ENCODE measurements at places on chromosomes 16 and 17.

- ATAC-seq = no peak
Measured at GRCh38 chr16:50152351-50152806, 727 bp upstream of the TENT4B start.

DNA sequence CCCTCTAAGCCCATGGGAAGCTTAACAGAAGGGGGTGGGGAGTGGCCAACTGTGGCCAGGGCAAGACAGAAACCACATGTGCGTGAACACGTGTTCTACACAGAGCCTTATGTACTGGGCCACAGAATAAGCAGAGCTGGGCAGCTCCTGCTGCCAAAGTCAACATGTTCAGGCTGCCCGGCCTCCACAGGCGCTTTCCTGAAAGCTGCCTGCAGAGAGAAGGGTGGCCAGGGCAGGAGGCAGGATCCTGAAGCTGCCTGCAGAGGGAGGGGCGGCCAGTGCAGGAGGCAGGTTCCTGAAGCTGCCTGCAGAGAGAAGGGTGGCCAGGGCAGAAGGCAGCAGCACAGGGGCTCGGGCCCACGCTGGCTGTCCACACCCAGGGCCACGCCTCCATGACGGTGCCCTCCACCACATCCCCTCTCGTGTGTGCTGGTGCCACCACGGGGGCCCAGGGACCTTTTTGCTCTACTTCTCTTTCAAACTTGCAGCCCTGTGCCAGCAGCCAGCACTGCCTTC is 79.5 kb downstream of the ANKRD11 start:
- peak; percentile 77 for ATAC-seq

DNA sequence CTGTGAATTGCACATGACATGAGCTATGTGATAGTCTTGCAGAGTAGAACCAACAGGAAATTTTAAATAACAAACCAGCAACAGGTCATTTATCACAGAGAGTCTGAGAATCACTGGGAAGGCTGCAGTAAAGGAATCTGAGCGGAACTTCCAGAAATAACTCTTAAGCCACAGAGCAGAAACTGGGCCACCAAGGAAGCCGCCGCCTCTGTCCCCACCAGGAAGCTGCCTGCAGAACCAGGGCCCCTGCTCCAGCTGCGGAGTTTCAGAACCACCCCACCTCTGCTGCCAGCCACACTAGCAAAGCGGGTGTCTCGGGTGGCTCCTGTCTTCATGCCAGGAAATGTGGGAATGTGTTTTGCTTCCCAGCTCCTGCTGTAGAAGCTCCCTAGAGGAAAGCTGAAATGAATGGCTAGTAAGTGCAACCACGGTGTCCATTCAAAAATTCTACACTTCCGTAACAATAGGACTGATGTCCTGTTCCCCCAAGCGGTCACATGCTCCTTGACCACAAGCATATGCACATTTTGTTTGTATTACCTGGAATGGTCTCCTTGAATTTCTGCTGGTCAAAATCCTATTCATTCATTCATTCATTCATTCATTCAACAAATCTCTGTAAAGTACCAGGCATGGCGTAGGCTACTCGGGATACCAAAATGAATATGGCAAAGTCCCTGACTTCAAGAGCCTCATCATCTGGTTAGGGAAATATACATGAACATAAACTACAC is 7.7 kb upstream of the ITPRIPL2 start:
- ATAC-seq = no peak

GRCh38 chr16:75044800-75045361 is 46.1 kb downstream of the ZNRF1 start:
- ATAC-seq = peak; percentile 76

DNA sequence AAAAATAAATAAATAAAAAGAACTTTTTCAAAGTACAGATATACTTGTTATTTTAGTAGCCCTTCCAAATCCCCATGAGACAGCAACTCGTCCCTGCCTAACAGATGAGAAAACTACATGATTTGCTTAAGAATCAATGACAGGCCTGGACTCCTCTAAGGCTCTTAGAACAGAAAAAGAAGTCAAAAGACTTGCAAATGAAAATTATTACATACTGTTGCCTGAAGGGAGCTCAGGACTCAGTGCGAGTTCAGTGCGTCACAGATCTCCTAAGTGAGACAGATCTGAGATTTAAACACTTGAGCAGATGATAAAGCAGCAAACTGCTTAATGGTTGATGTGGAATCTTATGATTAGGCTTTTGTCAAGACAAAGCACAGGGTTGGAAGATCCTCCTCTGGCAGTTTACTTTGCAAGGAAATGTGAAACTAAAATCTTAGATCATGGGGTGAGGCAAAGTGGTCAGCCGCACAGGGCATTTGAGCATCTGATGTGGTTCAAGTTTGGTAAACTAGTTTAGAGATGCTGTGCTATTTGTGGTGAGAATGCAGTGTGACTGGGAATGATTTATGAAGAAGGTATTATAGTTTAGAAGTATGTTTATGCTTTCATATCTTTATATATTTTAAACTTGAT is 138.1 kb downstream of the TRIM37 start:
- ATAC-seq = no peak

DNA sequence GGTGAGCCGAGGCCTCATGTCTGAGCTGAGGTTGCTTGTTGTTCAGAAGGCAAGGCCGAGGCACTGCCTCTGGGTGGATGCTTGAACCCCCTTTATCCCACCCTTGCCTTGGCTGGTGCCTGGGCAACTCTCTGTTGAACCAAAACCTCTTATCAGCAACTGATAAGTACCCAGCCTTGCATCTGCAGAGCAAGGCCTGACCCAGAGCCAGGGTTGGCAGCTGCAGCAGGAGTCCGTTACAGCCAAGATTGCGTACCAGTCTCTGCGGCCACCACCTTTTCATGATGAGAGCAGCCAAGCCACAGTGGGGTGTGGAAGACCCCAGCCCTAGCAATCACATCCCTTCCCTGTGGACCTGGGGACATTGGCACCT is 118.3 kb downstream of the RAB11FIP4 start:
- ATAC-seq = no peak

DNA sequence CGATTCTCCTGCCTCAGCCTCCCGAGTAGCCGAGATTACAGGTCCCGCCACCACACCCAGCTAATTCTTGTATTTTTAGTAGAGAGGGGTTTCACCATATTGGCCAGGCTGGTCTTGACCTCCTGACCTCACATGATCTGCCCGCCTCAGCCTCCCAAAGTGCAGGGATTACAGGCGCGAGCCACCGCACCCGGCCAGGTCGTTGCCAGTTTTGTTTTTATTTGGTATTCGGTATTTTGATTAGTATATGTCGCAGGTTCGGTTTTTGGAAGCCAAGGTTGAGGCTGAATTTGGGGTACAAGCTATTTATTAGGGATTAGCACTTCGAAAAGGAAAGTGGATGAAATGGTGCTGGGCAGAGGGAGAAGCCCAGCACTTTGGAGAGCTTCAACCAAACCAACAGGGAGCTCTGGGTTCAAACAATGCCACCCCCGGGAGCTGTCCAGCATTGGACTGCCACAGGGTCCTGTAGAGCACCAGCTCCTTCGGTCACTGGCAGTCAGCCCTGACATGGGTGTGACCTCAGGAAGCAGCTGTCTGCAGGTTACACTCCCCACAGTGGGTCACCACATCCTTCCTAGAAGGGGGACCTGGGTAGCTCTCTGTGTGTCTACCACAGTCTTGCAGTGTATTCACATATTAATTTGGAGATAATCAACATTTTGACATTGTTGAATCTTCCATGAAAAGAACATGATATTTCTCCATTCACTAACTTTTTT is 1.5 kb upstream of the CLEC10A start:
- ATAC-seq = no peak

- ATAC-seq = no peak
Measured at GRCh38 chr17:13843862-13844635, 225.3 kb upstream of the COX10 start.

- no peak for ATAC-seq
Measured at GRCh38 chr17:38539386-38539785, 66.4 kb downstream of the SRCIN1 start.

- no peak for ATAC-seq
Measured at GRCh38 chr16:2598723-2599122, 60.9 kb downstream of the PDPK1 start.

- no peak for ATAC-seq
Measured at GRCh38 chr17:2062571-2063183, 7.8 kb downstream of the HIC1 start.

- ATAC-seq = no peak
Measured at GRCh38 chr16:80065541-80065940, 465.0 kb upstream of the MAF start.

DNA sequence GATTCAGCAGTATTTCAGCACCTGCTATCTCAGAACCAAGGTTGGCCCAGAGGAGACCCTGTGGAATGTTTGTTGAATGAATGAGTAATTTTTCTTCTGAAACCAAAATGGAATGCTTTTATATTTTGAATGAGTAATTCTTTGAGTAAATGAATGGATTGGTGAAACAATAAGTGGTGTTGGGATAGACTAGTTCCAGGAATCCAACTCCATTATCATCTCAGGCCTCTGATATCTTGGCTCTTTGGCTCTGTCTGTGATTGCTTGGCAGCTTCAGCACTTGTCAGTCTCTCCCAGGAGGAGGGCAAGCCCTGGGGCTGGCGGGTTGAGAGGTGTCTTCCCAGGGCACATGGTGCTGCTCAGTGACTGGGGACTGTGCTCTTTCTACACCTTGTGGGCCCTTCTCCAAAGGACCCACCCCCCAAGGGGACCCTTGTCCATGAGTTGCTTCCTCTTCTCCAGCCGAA is 284.4 kb upstream of the FOXF1 start:
- no peak for ATAC-seq

DNA sequence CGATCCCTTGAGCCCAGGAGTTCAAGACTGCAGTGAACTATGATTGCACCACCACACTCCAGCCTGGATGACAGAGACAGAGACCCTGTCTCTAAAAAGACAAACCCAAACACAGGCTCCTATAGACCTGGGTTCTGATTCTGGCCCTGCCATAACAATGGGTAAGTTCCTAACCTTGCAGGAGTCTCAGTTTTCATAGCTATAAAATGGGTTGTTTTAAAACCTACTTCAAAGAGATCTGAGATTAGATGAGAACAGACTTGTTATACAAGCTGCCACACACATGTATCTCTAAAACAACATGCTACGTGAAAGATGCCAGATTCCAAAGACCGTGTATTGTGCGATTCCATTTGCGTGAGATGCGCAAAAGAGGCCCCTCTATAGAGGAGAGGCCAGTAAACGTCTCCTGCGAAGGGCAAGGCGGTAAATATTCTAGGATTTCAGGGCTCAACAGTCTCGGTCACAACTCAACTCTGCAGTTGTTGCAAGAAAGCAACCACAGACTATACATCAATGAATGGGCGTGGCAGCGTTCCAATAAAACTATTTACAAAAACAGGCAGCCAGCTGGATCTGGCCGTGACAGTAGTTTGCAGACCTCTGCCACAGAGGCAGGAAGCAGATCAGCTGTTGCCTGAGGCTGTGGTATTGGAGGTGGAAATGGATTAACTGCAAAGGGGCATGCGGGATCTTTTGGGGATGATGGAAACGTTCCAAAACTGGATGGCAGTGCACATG is 5.9 kb downstream of the CORO7 start:
- no peak for ATAC-seq

DNA sequence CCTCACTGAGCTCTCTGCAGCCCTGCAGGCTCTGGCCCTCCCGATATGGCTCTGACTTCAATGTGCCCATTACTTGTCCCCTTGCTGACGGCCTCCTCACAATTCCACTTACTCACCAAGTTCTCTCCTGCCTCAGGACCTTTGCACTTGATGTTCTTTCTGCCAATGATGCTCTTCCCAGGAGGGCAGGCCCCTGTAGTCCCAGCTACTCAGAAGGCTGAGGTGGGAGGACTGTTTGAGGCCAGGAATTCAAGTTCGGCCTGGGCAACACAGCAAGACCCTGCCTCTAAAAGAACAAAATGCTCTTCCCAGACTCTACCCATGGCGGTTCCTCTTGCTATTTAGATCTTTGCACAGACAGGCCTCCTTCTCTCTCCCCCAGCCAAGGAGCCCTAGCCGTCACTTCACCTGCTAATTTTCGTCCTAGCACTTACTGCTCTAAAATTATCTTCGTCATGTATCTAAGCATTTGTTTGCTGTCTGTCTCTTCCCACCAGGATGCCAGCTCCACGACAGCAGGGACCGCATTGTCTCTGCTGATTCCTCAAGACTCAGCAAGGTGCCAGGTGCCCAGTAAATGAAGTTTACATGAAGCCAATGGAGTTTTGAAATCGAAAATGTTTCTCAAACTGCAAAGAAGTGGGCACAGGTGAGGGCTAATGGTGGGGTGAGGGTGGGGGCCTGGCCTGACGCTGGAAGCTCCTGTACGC is 626 bp upstream of the RAI1 start:
- ATAC-seq = no peak

DNA sequence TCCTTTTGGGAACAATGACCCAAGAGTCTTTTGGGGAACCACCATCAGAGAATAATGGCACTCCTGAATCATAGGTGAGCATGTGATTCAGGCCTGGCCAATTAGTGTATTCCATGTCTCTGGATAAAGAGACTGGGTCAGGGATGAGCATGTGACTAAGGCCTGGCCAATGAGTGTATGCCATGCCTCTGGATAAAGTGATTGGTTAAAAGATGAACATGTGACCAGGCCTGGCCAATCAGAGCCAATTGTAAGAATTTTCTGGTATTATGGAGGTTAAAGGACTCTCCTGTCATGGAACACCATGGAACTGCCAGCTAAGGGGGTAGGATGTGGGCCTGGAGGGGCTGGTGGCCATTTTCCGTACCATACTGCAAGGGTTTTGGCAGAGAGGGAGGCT is 194.3 kb downstream of the C16orf78 start:
- no peak for ATAC-seq

- no peak for ATAC-seq
Measured at GRCh38 chr17:69625474-69625873, 211.0 kb downstream of the MAP2K6 start.

- ATAC-seq = no peak
Measured at GRCh38 chr16:49369651-49370611, 3.7 kb upstream of the C16orf78 start.

DNA sequence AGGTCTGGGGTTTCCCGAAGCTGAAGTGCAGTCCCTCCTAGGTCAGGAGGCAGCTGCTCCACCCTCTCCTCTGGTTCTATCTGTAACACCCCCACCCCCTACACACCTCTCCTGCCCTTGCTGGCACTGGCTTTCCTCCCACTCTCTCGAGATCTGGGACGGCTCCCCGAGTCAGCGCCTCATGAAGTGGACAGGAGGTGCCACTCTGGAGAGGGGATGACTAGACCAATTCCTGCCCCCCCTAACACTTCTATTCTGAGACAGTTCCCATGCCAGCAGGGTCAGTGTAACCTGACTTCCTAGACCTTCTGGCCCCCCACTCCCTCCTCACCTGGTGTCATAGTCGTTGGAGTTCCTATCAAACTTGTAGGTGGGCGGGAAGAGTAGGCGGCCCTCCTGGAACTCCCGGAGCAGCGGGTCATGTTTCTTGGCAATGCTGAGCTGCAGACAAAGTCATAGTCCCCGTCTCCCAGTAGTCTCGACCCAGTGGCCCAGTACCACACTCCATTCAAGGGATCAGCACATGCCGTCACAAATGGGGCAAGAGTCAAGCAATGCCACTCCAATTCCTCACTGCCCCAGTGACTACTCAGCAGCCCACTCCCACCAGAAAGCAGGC is 9.7 kb downstream of the INPP5K start:
- no peak for ATAC-seq

- peak; percentile 34 for ATAC-seq
Measured at GRCh38 chr17:13509527-13509926, 92.2 kb downstream of the HS3ST3A1 start.

GRCh38 chr16:29729116-29729521 is 16.7 kb downstream of the C16orf54 start:
- no peak for ATAC-seq

Measured in gastroesophageal sphincter (tissue), 4 donors.